ENCODE measurements at places on chromosomes 1 and 21.

- DNase-seq = no peak
Observed at GRCh38 chr1:164813776-164814175, 254.8 kb downstream of the PBX1 start.

GRCh38 chr1:116475850-116476218, 95.0 kb downstream of the CD58 start:
- DNase-seq = no peak

GRCh38 chr1:106727171-106727570, 329.3 kb upstream of the PRMT6 start:
- peak; percentile 3 for DNase-seq

GRCh38 chr1:80535466-80535865, 1265.3 kb upstream of the ADGRL2 start:
- DNase-seq = no peak

DNA sequence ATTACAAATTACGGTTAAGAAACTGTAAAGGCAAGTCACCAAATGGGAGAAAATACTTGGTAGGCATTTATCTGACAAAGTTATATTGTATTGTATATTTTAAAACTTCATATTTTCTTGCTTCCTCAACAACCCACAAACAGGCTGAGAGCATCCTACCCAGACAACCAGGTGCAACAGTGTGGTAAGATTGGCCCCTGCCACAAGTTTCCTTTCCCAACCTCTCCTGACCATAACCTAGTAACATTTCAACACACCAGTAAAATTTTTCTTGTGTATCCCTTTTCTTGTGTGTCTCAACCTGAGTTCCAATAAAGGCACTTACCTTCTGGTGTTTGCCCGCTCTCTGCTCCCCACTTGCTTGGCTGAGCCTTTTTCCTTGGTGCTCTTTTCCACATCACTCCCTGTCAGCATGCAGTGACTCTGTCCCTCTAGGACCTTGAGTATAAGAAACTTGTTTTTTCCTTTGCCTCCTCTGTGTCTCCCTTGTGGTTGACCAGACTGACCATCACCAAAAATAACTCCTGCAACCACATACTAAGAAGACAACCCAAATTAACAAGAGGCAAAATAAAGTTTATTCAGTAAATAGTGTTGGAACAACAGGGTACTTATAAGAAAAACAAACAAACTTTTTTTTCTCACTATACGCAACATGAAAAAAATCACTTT, 40.9 kb downstream of the FCRL3 start:
- no peak for DNase-seq

GRCh38 chr1:5311634-5312292, 657.4 kb downstream of the AJAP1 start:
- DNase-seq = no peak

DNA sequence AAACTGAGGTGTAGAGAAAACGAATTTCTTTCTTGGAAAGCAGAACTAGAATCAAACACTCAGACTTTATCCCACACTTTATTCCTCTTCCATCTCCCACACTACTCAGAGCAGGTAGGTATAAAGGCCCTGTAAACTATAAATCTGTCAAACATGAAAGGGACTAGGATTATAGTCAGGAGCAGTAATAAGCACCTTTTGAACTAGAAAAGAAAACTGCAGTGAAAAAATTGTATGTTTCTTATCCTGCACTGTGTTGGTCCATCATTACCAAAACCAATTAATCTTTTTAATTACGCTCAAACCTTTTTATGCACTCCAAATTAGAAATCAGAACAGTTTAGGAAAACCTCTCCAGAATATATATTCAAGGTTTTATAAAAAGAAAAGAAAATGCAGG, 47.6 kb downstream of the LPAR3 start:
- DNase-seq = no peak

DNA sequence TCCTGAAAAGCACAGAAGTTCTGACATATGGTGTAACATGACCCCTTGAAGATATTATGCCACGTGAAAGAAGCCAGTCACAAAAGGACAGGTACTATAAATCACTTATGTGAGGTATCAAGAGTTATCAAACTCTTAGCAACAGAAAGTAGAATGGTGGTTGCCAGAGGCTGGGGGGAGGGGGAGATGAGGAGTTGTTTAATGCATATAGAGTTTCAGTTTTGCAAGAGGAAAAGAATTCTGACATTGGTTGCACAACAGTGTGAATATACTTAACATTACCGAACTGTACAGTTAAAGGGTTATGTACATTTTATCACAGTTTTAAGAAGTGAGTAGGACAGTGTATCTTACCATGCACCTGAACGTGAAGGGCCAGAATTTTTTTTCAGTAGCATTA, 80.0 kb downstream of the USP25 start:
- peak; percentile 68 for DNase-seq

GRCh38 chr1:30929944-30930525, 21.5 kb upstream of the SDC3 start:
- DNase-seq = no peak

- peak; percentile 14 for DNase-seq
Observed at GRCh38 chr1:203189951-203190352, 3.4 kb upstream of the CHI3L1 start.

DNA sequence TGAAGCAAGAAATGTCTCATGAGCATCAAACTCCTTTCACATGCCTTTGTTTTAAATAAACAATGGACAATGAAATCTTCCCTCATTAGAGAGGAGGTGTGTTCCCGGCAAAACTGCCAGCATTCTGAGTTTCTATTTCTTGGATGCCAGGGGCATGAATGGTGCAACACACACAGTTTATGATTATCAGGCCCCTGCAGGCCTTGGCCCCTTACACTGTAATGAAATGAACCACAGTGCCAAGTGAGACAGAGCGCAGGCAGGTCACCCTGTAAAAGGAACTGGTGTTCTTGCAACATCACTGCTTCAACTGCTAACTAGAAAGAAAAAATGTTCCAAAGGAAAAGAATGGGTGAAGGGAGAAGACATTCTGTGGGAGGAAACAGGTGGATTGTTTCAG, 3.8 kb upstream of the PIGC start:
- DNase-seq = no peak

DNA sequence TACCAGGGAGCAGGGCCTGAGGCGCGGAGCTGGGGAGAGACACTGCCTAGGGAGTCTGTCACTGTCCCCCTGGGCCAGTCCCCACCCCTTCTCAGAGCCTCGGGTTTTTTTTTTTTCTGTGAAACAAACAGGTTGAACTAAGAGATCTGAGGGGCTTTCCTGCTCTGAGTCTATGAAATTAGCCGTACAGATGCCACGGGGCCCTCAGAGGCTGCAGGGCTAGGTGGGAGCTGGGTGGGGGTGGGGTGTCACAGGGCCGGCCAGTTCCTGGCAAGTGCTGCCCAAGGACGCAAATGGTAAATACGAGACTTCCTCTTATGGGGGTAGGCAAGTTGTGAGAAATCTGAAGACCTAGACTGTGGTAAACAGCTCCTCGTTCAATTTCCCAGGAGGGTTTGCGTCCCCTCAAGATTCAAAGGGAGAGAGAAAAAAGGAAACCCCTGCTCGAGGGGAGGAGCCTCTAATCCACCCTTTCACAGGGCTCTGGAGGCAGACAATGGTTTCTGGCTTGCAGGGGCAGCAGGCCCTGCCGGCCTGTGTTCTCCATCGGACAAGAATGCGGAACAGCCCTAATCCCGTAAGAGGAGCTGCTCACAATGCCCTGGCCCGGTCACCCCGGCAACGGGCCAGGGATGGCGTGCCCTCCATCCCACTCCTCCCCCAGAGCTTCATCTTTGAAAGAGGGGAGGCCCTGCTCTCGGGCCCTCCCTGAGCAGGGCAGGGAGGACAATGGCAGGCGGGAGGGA, 7.8 kb downstream of the NUAK2 start:
- peak; percentile 82 for DNase-seq

DNA sequence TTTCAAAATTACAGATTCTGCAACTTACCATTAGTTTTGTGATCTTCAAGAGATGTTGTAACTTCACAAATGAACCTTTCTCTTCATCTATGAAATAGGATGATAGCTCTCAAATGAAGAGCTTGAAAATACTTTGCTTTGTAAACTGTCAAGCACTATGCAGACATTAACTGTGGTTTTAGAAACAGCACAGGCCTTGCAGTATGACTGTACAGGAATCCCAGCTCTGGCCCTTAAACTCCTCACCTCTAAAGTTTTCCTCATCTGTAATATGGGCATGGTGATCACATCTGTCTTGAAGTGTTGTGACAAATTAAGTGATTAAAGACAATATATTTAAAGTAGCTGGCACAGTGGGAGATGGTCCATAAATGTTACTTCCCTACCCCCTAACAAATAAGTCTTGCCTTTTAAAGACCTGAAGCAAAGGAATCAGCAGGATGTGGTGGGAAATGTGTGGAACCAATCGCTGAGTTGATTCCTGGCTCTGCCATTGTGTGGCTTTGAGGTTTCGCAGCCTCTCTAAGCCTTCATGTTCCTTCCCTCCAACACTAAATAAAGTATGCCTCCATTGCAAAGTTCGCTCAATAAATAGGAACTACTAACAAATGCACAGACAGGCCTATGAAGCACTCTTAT, 5.5 kb upstream of the PTP4A2 start:
- DNase-seq = peak; percentile 18

DNA sequence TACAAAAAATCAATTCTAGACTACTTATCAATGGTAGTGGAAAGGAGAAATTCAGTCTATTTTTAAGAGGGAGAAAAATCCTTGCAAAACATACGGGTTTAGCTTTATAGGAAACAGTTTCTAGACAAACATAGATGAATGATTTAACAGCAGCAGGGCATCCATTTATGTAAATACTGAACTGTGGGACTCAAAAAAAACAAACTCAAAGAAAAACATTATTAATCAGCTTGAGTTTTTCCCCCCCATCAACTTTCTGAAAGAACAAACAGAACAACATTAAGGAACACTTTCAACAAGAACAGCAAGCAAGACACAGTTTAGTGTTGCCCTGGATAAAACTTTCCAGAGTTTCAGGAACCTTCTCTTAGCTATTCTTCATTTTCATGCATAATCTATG, 147.3 kb upstream of the KCNK2 start:
- no peak for DNase-seq

DNA sequence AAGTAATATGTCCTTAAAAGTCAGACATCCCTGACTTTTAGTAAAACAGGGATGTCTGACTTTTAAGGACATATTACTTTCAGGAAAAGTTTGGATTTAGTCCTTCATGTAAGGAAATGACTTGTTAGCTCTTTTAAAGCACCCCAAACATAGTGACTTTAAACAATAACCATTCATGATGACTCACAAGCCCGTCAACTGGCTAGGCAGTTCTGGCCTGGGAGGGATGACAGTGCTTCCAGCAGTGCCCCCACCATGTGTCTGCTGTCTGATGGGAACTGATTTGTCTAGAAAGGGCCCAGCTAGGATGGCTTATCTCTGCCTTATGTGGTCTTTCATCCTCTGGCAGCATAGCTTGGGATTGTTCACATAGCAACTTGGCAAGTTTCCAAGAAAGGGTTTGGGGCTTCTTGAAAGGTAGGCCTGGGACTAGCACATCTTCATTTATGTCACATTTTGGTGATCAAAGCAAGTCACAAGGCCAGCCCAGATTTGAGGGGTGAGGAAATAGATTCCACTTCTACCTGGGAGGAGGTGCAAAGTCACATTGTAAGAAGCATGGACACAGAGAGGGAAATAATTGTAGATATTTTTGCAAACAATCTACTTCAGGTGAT, 143.5 kb downstream of the C1orf94 start:
- peak; percentile 46 for DNase-seq

DNA sequence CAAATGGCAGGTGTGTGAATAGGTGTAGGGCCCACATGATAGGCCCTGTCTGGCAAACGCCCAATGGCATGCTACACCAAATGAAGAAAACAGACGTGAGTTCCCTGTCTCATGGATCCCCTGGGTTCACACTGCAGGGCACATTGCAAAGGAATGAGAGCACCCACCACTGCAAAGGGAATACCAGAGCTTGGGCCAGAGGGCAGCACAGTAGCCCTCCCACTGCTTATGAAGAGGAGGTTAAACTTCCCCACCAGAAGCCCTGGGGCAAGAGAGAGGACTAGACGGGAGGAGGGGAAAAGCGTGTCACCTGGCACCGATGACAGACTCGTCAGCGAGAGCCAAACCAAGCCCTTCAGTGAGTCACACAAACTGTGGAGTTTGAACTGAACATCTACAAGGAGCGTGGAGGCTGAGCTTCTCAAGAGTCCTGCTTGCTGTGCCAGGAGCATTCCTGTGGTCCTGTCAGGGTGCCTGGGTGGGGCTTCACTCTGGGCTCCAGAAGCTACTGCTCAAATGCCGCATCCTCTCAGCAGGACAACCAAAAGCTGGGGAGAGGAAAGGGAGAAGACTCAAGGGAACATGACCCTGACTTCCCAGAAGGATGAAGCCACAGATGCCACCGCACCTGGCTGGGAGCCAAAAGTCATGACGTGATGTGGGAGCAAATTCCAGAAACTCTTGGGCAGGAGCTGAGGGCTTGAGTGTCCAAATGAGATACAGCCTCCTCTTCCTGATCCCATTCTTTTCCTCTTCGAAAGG, 61.1 kb downstream of the TOMM20 start:
- peak; percentile 99 for DNase-seq

DNA sequence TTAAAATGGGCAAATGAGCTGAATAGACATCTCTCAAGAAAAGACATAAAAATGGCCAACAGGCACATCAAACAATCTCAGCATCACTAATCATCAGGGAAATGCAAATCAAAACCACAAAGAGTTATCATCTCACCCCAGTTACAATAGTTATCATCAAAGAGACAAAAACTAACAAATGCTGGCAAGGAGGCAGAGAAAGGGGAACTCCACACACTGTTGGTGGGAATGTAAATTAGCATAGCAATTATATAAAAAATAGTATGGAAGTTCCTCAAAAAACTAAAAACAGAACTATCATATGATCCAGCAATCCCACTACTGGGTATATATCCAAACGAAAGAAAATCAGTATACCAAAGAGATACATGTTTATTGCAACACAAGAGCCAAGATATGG, 68.7 kb downstream of the DENND1B start:
- no peak for DNase-seq

DNA sequence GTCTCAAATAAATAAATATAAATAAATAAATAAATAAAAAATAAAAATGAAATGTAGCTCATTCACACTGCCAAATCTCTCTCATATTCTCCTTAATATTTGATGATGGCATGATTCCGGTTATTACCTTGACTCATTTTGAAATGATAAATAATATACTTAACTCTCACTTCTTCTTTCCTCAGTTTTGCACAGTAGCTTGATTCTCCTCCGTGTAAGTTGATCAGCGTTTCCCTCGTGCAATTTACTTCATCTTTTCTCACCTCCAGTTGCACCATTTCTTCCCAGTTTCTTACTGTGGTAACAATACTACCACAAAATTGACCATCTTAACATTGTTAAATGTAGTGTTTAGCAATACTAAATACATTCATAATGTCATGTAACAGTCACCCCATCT, 111.6 kb downstream of the RIPK4 start:
- no peak for DNase-seq

Data from fibroblast of upper back skin (primary cell).